ENCODE measurements at places on chromosomes 1 and 21.

- DNase-seq, result no peak
Measured at GRCh38 chr1:212013672-212014071, 21.7 kb downstream of the INTS7 start.

DNA sequence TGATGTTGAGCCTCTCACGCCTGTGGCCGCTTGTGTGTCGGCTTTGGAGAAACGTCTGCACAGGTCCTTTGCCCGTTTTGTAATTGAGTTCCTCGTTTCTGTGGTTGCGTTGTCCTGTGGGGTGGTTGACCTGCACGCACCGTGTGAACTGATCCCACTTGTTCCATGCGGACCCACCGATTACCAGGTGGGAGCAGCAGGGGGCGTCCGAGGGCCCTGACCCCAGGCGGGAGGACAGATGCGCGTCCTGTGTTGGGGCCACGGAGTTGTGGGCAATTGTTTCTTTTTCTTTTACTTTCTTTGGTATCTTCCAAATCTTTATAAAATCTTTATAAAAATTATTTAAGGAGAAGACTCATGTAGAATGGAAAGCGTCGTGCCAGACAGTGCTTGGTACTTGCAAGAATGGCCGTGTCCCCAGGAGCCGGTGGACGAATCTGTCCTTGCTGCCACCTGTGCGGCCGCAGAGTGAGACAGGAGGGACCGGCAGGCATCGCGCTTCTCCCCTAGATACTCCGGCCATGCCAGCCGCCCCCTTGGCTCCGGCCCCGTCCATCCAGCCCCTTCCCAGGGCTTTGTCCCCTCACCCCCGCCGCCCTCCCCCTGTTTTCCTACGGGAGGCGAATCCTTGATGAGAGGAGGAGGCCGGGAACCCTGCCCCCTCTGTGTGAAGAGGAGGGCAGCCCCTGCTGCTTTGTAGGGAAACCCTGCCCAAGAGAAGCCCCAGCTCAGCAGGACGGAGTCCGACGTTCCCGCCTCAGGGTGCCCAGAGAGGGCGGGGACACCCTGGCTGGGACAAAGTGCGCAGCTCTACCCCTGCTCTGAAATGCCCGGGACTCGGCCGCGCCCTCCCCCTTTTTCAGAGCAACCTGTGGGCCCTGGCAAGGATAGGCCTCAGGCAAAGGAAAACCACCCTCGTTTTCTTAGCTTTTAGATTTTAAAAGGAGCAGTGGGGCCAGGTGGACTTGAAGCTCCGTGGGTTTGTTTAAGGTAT, 41.7 kb downstream of the PRKCZ start:
- DNase-seq, result no peak

GRCh38 chr1:57204942-57205787, 218.7 kb downstream of the DAB1 start:
- no peak for DNase-seq

DNA sequence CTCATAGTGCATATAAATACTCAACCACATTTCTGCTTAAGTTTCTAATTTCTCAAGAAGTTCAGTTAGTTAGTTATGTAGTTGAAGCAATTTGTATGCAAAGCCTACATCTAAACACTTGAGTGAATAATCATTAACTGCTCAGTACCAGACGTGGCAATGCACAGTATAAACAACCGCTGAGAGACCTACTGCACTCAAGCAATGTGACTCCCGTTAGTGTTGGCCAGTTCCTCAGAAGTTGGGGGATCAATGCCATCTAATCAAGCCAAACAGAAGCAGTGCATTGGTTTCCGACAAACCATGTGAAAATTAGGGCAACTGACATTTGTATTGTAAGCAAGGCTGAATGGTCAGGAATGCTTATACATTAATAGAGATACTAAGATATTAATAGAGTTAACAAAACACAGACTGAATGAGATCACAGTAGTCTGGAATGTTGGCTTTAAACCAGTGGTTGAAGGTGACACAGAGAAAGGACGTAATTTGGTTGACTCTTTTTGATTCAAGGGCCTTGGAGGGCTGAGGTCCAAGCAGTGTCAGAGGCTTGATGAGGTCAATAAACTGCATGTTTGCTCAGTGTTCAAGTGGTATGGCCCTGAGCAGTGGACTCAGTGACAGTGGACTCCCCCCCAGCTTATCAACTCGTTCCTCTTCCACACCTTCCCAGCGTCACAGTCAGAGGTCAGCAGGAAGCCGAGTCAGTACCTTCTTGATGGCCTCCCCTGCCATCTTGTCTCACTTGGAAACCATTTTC, 255.5 kb downstream of the CTH start:
- DNase-seq, result no peak

DNA sequence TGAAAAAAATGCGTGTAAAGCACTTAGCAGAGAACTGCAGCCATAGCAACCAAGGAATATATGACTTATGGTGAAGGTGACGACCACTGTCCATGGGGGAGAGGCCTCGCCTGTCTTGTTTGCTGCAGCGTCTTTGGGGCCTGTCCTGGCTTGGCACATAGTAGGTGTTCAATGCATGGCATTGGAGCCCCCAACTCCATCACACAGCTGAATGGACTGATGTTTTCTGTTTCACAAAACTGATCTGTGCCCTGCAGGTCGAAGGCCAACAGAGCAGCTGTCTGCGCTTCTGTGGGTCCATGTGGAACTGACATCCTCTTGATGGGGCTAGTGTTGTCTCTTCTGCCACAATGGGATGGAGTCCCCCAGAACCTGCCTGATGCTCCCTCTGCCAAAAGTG, 296.0 kb downstream of the PTPRU start:
- DNase-seq, result no peak

DNA sequence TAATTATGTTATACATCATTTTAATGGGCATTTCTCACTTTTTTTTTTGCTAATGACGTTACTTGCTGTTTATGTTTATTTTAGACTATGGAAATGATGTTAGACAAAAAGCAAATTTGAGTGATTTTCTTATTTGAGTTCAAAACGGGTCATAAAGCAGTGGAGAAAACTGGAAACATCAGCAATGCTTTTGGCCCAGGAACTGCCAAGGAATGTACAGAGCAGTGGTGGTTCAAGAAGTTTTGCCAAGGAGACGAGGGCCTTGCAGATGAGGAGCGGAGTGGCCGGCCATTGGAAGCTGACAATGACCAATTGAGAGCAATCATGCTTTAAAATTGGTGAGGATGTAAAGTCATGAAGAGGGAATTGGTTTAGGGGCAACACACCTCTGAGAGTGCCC, 32.1 kb upstream of the KCNE2 start:
- DNase-seq, result no peak

- no peak for DNase-seq
Measured at GRCh38 chr21:37639756-37640155, 273.2 kb downstream of the DYRK1A start.

DNA sequence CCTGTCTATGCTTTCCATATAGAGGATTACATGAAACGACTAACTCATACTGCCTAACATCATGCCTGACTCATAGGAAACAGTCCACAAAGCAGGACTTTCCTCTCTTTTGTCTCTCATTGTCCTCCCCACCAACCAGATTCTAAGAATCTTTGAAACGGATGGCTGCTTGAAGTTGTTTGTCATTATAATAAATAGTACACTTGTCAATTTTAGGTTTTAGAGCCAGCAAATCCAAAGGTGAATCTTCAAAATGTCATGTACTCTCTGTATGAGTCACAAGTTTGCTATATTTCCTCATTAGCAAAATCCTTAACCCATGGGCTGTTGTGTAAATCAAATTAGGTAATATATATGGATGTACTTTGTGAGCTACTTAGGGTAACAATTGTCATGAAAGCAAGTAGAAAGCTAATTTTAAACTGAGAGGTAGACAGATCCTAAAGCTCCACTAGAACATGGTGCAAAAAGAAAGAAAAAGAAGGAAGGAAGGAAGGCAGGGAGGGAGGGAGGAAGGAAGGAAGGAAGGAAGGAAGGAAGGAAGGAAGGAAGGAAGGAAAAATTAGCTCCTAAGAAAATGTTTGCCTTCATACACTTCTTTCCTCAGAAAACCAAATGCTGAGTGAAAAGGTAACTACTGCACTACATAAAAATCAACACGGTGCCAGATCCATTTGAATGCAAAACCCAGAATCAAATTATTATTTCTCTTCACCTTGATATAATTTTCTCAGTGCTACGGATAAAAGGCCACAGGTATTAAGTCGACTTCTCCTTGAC, 129.5 kb upstream of the PRMT6 start:
- DNase-seq, result no peak

DNA sequence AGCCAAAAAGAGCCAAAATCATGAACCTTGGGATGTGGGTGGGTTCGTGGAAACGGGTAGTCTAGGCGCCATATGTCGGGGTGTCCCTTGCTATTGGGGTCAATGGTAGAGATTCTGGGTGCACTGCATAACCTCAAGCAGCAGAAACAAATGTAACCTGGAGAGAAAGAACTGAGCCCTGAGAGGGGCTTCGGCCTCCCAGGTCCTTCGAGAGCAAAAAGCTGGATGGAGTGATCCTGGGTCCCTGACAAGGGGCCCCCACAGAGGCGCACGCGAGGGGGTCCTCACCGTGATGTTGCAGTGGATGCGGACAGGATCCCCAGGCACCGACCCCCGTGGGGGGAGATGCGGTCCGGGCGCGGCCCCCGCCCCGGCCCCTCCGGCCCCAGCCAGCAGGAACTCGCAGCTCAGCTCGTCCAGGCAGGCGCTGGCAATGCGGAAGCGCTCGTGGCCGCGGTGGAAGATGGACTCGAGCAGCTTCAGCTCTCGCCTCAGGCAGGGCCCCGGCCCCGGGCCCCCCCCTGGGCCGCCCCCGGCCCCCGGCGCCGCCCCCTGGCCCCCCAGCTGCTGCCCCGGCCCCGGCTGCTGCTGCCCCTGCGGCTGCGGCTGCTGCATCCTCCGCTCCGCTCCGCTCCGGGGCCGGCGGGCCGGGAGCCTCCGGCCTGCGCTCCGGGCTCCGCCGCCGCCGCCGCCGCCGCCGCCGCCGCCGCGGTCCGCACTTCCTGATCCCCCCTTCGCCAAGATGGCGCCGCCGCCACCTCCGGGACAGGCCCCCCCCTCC, at the start of gene UBE2Q1:
Gene UBE2Q1, minus strand, starts transcription at position 724 of the 781 bp plus-strand sequence. Its CDS starts 109 bp downstream, at position 615.
- no peak for DNase-seq

GRCh38 chr1:199302554-199302953, 663.7 kb downstream of the PTPRC start:
- DNase-seq, result no peak

GRCh38 chr1:167013108-167013929, 24.2 kb downstream of the MAEL start:
- DNase-seq, result no peak

GRCh38 chr1:169722779-169723178, 11.1 kb downstream of the SELE start:
- no peak for DNase-seq

- DNase-seq, result no peak
Measured at GRCh38 chr1:77926561-77927357, 38.3 kb downstream of the NEXN start.

DNA sequence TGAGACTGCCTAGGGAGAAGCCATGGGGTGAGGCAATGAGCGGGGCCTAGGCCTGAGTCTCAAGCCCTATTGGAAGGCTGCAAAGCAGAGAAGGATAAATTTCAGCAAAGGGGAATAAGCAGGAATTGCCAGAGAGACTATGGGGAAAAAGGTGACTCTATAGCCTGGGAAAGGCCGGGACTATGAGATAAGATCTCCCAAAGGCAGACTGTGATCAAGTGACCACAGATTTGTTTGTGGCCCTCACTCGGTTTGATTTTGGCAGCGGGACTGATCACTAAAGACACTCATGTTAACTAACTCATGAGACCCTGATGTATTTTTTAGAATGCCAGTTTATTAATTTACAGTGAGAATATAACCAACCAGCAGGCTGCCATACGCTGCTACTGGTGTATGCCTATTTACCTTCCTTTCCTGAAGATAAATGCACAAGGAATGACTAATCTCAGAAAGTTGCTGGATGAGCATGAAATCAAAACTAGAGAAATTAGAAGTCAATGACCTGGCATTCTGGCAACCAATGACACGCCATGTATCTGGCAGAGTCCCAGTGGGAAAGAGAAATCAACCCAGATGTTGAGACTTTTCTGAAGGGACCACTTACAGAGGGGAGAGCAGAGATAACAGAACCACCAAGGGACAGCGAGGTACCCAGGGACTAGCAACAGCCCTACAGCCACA, 4.3 kb downstream of the HSF2BP start:
- DNase-seq, result no peak

GRCh38 chr1:169601096-169601881, 15.0 kb upstream of the F5 start:
- DNase-seq, result no peak

- DNase-seq, result no peak
Measured at GRCh38 chr1:195941314-195941713, 666.9 kb downstream of the KCNT2 start.

DNA sequence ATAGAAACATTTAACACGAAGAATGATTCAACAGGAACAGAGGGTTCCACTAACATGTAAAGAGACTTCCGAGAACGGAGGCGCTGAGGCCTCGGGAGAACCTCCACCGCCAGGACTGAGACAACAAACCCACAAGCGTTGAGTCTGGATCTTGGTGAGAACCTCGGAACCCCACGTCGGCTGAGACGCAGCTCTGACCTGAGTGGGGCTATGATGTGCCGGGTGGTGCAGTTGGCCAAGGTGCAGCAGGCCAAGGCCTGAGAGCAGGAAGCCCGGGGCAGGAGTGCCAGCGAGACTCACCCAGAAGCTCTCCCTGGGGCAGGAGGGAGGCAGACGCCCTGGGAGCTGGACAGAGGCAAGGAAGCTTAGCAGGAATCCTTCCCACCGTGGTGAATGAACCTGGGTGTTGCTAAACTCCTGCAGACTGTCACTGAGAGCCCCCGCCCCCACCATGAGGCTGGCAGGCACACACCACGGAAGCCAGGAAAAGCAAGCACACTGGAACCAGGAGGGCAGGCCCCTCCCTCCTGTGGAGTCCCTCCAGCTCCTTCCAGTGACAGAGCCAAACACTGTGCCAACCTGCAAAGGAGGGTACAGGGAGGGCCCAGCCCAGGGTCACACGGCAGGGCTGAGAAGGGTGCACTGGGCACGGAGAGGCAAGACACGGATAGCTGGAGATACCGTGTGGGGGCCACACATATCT, 34.8 kb downstream of the WDR4 start:
- DNase-seq, result no peak

DNA sequence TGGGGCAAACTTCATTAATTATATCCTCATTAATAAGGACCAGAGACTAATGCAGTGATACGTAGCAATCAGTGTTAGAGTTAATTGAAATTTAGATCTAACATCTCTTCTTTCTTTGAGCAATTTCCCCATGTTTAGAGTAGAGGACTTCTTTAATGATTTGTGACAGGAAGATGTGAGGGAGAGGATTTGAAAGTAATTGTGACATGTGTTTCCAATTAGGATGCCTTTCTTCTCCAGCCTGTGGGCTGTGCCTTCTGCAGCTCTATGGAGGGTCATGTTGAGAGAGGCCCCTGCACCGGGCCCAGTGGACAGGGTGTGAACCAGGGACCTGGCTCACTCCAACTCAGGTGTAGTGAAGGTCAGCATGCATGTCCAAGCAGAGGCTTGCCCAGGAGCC, 103.0 kb downstream of the GREM2 start:
- DNase-seq, result no peak
